ENCODE measurements at places on chromosomes 7 and 10. TPM values are rescaled to one million over a fixed set of nuclear protein-coding genes. Genes with fewer than 3 reads are reported as not detected.

The KMT2C gene
- 55.0 TPM for total RNA-seq

The CTAGE8 gene
- total RNA-seq, result 0.41 TPM

The TMEM140 gene
- 0.41 TPM for total RNA-seq

The BLNK gene
- total RNA-seq, result 0.41 TPM

The PTPRN2 gene
- total RNA-seq, result 52.2 TPM

The FAM237B gene
- total RNA-seq, result under 0.01 TPM

The LAMB4 gene
- 0.82 TPM for total RNA-seq

The SPDYE1 gene
- not detected for total RNA-seq

The ADRA2A gene
- 19.6 TPM for total RNA-seq

The TLL2 gene
- total RNA-seq, result 0.82 TPM

The NEBL gene
- total RNA-seq, result 64.0 TPM

The TMEM178B gene
- 53.0 TPM for total RNA-seq

The CISD1 gene
- 28.9 TPM for total RNA-seq

The OR6V1 gene
- not detected for total RNA-seq

The ADRB1 gene
- total RNA-seq, result 3.3 TPM

All from frontal cortex (tissue), 4 donors.